Tracheal epithelial cell (primary cell): ENCODE measurements at places on chromosomes 5 and 9. TPM values are rescaled to one million over a fixed set of nuclear protein-coding genes. Genes with fewer than 3 reads are reported as not detected.

Gene SOX30
- total RNA-seq: 0.24 TPM in 1 of 2 replicates, not detected in the other

Gene SLC6A3
- not detected in 2 replicates for total RNA-seq

Gene CDKN2AIPNL
- total RNA-seq: 22.4 and 29.4 TPM in 2 replicates

Gene SHB
- total RNA-seq: 19.8 and 35.7 TPM in 2 replicates

Gene SLC27A4
- total RNA-seq: 18.1 and 33.0 TPM in 2 replicates

Gene SHOC1
- under 0.01 TPM in 1 of 2 replicates, not detected in the other for total RNA-seq

Gene IL3
- total RNA-seq: not detected in 2 replicates

Gene TMC1
- not detected in 2 replicates for total RNA-seq

Gene OR1L8
- not detected in 2 replicates for total RNA-seq

Gene TIMD4
- 0.72 TPM in 1 of 2 replicates, not detected in the other for total RNA-seq

Gene PCDHA7
- under 0.01 and 0.48 TPM in 2 replicates for total RNA-seq

Gene ARL14EPL
- not detected in 2 replicates for total RNA-seq

Gene C5orf58
- total RNA-seq: not detected in 2 replicates

Gene ITGA1
- total RNA-seq: 1.4 and 3.4 TPM in 2 replicates

Gene ZDHHC11
- total RNA-seq: 0.43 and 0.72 TPM in 2 replicates

Gene IFNA13
- not detected in 2 replicates for total RNA-seq

Gene RELL2
- total RNA-seq: 4.3 and 12.3 TPM in 2 replicates

Gene GRM6
- not detected in 2 replicates for total RNA-seq

Gene SV2C
- not detected in 2 replicates for total RNA-seq

Gene MLANA
- total RNA-seq: not detected in 2 replicates

Gene RLN2
- total RNA-seq: 0.64 TPM in 1 of 2 replicates, not detected in the other

Gene RNF183
- under 0.01 and 1.9 TPM in 2 replicates for total RNA-seq

Gene DBH
- not detected in 2 replicates for total RNA-seq

Gene LHX3
- total RNA-seq: not detected in 2 replicates

Gene IRX1
- total RNA-seq: 13.0 and 21.3 TPM in 2 replicates

Gene MPDZ
- total RNA-seq: 6.4 and 13.7 TPM in 2 replicates

Gene NR5A1
- total RNA-seq: 0.21 TPM in 1 of 2 replicates, not detected in the other

Gene CPEB4
- 12.8 and 20.5 TPM in 2 replicates for total RNA-seq

Gene IL33
- 3.6 and 12.8 TPM in 2 replicates for total RNA-seq

Gene PRDM9
- total RNA-seq: under 0.01 TPM in 1 of 2 replicates, not detected in the other

Gene FGF1
- 0.21 and 2.4 TPM in 2 replicates for total RNA-seq

Gene ZSWIM6
- total RNA-seq: 5.3 and 8.2 TPM in 2 replicates

Gene RANBP3L
- total RNA-seq: not detected in 2 replicates

Gene FSTL4
- not detected in 2 replicates for total RNA-seq

Gene LIFR
- 5.8 and 11.1 TPM in 2 replicates for total RNA-seq

Gene SLC36A1
- 2.8 and 6.7 TPM in 2 replicates for total RNA-seq

Gene CBY3
- not detected in 2 replicates for total RNA-seq

Gene MCIDAS
- total RNA-seq: 0.48 TPM in 1 of 2 replicates, not detected in the other

Gene AGXT2
- total RNA-seq: under 0.01 TPM in 1 of 2 replicates, not detected in the other

Gene STPG3
- not detected in 2 replicates for total RNA-seq

Gene POC5
- 9.6 and 17.5 TPM in 2 replicates for total RNA-seq

Gene MARCOL
- not detected in 2 replicates for total RNA-seq

Gene CATSPER3
- under 0.01 TPM in 1 of 2 replicates, not detected in the other for total RNA-seq

Gene DMRT3
- not detected in 2 replicates for total RNA-seq

Gene ZNF462
- 14.5 and 18.1 TPM in 2 replicates for total RNA-seq

Gene KIF24
- total RNA-seq: 0.43 and 0.48 TPM in 2 replicates

Gene GEMIN5
- 22.4 and 23.0 TPM in 2 replicates for total RNA-seq

Gene HTR4
- total RNA-seq: not detected in 2 replicates

Gene DDX4
- total RNA-seq: not detected in 2 replicates

Gene ESM1
- total RNA-seq: not detected in 2 replicates

Gene TSTD2
- 10.7 and 11.6 TPM in 2 replicates for total RNA-seq

Gene RORB
- under 0.01 and 0.21 TPM in 2 replicates for total RNA-seq

Gene PCYOX1L
- 4.5 and 6.3 TPM in 2 replicates for total RNA-seq

Gene MAML1
- total RNA-seq: 4.8 and 6.2 TPM in 2 replicates

Gene PHYHD1
- 1.1 and 13.3 TPM in 2 replicates for total RNA-seq

Gene ADRA1B
- 1.2 TPM in 1 of 2 replicates, not detected in the other for total RNA-seq

Gene ANKRD31
- total RNA-seq: under 0.01 TPM in 1 of 2 replicates, not detected in the other

Gene CD274
- total RNA-seq: 2.8 and 15.2 TPM in 2 replicates

Gene PCDHA6
- total RNA-seq: 0.43 and 0.48 TPM in 2 replicates

Gene NDST1
- 40.7 and 56.3 TPM in 2 replicates for total RNA-seq
